ENCODE measurements at places on chromosomes 2 and 18.
A peak's percentile ranks its signal among the peaks of the same experiment; 100 is the strongest.

- no peak for DNase-seq
Measured at GRCh38 chr2:157986761-157987160, 110.6 kb upstream of the ACVR1 start.

DNA sequence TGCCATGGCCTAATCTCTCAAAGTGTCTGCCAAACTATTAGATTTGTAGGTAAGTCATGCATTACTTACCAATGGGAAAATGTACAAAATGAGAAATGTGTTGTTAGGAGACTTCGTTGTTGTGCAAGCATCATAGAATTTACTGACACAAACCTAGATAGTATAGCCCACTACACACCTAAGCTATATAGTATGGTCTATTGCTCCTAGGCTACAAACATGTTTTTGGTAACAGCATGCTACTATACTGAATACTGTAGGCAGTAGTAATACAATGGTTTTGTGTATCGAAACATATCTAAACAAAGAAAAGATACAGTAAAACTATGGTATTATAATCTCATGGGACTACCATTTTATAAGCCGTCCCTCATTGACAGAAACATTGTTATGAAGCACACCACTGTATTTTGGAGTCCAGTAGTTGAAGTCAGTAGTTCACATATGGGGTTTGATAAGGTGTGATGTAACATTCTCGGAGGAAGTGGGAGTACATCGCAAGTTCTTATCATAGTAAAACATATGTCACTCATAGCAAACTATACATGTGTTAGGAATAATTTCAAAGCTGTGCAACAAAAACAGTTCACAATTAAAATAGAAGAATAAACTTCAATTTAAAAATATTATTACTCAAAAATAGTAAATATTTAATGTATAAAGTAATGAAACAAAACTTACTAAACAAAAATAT lies 12.0 kb upstream of the GTF2A1L start:
- peak; percentile 86 for DNase-seq

DNA sequence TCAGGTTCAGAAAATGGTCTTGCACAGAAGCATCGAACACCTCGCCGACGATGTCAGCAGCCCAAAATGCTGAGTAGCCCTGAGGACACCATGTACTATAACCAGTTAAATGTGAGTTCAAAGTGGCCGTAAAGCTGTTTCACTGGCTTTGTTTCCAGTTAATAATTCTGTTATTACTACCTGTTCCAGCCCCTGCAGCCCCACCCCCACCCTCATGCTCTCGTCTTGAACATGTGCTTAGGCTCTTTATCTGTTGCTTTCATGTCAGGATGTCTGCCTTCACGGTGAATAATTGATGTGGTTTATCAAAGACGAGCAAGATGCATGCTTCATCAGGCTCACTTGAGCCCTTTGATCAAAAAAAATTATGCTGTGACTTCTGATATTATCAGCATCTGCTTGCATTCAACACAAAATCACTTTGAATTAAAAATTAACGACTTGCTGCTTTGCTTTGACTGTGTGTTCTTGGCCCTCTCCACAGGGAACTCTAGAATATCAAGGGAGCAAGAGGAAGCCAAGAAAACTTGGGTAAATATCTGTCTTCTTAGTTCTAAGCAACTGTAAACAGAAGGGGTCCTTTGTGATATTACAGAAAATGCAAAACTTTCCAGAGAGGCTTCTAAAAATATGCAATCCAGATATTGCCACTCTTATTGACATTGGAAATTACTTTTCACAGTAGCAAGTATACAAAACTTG lies 63.4 kb upstream of the SP5 start:
- DNase-seq: no peak

GRCh38 chr2:46866770-46867246 lies 48.8 kb downstream of the MCFD2 start:
- DNase-seq: no peak

- DNase-seq: no peak
Measured at GRCh38 chr2:217714287-217714751, 288.5 kb downstream of the TNS1 start.

GRCh38 chr2:98028101-98028561 lies 32.4 kb upstream of the TMEM131 start:
- DNase-seq: no peak

GRCh38 chr18:21678859-21679258 lies 25.7 kb downstream of the ABHD3 start:
- no peak for DNase-seq

DNA sequence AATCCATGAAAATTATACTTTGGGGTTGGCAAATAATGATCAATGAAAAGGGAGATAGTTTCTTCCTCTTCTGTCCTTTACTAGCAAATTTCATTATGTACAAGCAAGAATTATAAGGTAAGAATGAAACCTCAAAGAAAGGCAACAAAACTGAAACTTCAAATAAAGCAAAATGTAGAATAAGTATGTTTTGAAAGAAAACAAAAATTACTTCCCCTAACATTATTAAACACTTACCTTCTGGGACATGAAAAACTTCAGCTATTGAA lies 29.4 kb downstream of the THADA start:
- DNase-seq: no peak

DNA sequence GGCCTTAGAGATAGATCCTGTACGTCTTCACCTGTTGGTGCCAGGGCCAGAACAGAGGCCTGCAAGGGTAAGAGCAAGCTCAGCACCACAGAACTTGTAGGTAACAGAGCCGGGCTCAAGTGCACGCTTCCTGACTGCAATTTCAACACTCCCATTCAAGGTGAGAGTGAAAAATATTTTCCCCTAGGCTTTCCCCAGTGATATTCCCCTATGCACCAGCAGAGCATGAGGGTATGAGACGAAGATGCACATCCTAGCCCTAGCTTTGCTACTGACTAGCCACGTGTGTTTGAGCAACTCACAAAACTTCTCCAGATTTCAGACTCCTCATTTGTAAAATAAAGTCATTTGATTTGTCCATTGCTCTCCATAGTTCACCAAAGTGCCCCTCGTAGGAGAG lies 411.6 kb downstream of the ZNF521 start:
- DNase-seq: no peak

DNA sequence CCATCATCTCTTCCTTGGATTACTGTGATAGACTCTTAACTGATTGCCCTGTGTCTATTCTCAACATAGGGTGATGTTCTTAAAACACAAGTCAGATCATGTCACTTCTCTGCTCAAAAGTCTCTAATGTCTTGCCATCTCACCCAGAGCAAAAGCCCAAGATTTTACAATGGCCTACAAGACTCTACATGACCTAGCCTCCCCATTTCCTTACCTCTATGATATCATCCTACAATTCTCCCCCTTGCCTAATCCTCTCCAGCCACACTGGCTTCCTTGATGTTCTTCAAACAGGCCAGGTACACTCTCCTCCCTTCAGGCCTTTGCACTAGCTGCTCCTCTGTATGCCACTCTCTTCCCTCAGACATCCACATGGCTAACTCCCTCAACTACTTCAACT lies 55.1 kb downstream of the ROCK1 start:
- no peak for DNase-seq

DNA sequence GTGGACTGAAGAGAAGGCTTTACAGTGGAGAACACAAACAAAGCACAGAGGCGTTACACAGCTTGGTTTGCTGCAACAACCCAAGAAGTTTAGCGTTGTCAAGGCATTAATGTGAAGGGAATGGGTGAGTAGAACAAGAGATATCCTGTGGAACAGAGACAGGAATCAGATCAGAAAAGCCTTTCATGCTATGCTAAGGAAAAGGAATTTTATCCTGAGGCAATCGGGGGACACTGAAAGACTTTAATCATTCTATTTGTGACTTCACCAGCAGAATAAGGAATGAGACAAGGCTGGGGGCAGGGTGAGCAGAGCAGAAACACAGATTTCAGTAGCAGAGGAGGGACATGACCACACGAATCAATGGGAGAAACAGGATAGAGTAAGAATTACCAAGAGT lies 600.7 kb downstream of the IRS1 start:
- DNase-seq: no peak

GRCh38 chr18:28357766-28358401 lies 181.0 kb upstream of the CDH2 start:
- DNase-seq: no peak

GRCh38 chr2:20551260-20551944 lies 99.5 kb downstream of the HS1BP3 start:
- DNase-seq: no peak

DNA sequence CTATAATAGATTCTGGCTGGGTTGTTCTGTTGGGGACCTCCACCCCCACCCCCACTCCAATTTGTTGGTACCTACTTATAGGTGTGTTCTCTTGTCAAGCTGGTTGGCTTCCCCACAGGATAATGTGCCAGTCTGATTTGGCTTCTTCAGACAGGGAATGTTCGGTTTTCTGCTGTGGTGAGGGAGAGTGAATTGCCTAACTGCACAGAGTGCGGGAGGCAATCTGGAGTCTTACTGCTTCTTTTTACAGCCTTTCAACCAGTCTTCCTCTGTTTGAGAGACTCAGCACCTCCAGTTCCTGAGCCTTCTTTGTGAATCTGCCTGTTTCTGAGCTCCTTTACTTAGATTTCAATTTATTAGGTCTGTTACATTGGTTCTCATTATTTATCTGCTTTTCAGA lies 27.4 kb upstream of the SNORC start:
- DNase-seq: no peak

GRCh38 chr18:35138773-35139172 lies 97.6 kb downstream of the MAPRE2 start:
- no peak for DNase-seq

GRCh38 chr2:180040146-180040925 lies 33.2 kb upstream of the CWC22 start:
- no peak for DNase-seq

DNA sequence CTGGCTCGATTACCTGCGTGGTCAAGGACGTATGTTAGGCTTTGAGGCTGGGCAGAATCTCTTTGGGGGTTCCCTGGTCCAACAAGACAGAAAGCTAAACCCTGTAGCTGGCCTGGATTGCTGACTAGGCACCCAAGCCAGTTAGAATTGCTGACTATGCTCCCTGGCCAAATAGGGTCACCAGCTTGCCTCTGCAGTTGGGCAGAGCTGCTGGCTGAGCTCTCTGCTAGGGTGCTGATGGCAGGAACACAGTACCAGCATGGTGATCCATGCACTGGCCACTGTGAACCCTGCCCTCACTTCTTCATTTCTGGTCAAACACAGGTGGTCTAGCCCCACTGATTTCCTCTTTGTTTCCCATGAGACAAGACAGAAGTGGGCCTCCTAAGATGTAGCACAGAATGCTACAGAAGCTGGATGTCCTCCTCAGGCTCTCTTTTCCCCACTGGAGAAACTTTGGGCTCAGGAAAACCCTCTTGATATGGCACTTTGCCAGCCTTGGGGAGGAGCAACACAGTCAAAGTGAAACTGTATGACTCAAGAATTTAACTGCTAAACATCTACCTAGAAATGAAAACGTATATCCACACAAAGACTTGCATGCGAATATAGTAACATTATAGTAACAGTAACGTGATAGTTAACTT lies 20.8 kb downstream of the SP140L start:
- peak; percentile 27 for DNase-seq

- no peak for DNase-seq
Measured at GRCh38 chr2:126966601-126967000, 67.9 kb downstream of the TEX51 start.

DNA sequence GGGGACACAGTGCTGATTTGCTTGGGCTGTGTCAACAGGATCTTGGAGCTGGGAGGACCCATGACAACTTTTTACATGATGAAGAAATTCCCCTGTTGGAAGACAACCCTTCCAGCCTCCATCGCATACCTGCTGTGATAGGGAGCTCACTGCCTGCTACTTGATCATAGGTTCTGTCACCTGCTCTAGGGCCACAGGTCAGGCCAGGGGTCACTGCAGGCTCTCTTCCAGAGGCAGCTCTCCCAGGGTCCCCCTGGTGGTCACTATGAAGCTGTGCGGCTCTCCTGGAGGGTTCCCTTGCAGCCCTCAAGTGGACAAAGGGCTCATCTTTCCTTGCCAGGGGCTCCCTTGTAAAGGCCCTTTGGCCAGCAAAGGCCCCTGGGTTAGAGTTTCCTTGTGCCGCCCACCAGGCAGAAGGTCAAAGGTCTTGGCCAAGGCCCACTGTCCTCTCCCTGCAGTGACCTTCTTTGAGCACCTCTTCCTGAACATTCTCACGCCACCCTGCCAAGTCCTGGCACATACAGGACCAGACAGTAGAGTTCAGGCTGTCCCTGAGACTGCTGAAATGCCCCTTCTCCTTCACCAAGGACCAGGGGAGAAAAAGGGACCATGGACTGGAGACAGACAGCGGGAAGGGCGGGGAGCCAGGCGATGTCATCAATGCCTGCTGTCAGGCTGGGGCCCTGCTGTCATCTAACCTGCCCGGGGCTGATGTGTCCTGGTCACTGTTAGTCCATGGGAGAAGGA lies 345.1 kb downstream of the DYSF start:
- peak; percentile 44 for DNase-seq

DNA sequence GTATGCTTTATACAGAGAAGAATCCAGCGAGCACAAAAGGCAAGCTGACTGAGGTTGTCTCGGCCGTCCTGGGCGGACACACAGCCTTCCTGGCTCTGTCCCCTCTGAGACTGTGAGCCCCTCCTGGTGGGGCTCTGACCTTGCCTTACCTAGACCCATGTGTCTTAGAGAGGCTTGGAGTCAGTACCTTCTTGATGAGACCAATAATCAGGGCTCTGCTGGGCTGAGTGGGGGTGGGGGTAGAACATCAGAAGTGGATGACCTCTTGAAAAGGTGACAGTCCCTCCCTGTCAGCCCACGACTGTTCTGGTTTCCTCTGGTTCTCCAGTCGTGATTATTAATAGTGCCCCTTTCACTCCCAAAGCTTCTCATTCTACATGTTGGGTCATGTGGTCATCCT lies 31.2 kb downstream of the TWIST2 start:
- no peak for DNase-seq

- DNase-seq: no peak
Measured at GRCh38 chr2:221501210-221501882, 70.8 kb downstream of the EPHA4 start.

GRCh38 chr2:15738225-15738546 lies 146.5 kb downstream of the DDX1 start:
- DNase-seq: no peak

GRCh38 chr2:232502511-232502910 lies 14.9 kb upstream of the ECEL1 start:
- no peak for DNase-seq

DNA sequence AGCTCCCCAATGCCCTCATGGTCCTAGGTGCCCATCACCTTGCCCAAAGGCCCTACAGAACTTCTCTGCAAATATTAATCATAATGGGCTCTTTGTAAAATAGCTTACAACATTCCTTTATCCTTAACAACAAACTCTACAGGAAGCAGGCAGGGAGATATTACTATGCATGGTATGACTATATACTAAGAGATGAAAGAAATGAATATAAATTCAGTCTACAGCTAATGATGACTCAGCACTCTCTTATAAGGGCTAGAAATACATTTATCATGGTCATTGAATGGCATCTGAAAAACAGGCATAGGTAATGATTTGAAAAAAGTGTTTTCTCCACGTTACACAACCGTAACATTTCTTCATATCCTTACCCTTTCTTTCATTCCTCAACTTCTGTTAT lies 254.8 kb upstream of the DSEL start:
- no peak for DNase-seq

- no peak for DNase-seq
Measured at GRCh38 chr2:45946023-45946422, 294.5 kb downstream of the PRKCE start.

- no peak for DNase-seq
Measured at GRCh38 chr2:176935543-176936102, 277.0 kb upstream of the HNRNPA3 start.
